NCI-H2107 (cell line): ENCODE measurements at places on chromosomes 5 and 9.

DNA sequence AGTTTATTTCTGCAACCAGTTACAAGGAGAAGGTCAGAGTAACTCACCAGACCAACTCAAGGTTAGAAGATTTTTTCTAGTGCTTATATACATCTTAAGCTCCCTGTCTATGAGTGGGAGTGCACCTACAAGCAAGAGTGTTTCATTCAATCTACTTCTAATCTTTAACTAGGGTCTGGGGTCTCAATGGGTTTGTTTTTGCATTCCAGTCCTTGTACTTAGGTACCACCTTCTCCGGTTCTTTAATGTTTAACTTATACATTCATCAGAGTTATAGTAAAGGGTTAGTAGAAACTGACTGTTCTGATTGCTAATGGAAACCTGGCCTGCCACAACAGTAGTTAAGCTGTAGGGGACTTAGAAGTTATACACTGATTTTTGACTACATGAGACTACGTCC lies 271.7 kb downstream of the HTR1A start:
- no peak for DNase-seq

GRCh38 chr5:100826133-100826532 lies 76.9 kb downstream of the ST8SIA4 start:
- DNase-seq = no peak

- no peak for DNase-seq
Observed at GRCh38 chr5:58410441-58410840, 49.4 kb downstream of the PLK2 start.

- no peak for DNase-seq
Observed at GRCh38 chr9:134877541-134877940, 3.1 kb upstream of the FCN2 start.

- no peak for DNase-seq
Observed at GRCh38 chr5:62621280-62621679, 42.7 kb downstream of the LRRC70 start.

- DNase-seq = no peak
Observed at GRCh38 chr5:59506285-59506877, 387.1 kb downstream of the PDE4D start.

DNA sequence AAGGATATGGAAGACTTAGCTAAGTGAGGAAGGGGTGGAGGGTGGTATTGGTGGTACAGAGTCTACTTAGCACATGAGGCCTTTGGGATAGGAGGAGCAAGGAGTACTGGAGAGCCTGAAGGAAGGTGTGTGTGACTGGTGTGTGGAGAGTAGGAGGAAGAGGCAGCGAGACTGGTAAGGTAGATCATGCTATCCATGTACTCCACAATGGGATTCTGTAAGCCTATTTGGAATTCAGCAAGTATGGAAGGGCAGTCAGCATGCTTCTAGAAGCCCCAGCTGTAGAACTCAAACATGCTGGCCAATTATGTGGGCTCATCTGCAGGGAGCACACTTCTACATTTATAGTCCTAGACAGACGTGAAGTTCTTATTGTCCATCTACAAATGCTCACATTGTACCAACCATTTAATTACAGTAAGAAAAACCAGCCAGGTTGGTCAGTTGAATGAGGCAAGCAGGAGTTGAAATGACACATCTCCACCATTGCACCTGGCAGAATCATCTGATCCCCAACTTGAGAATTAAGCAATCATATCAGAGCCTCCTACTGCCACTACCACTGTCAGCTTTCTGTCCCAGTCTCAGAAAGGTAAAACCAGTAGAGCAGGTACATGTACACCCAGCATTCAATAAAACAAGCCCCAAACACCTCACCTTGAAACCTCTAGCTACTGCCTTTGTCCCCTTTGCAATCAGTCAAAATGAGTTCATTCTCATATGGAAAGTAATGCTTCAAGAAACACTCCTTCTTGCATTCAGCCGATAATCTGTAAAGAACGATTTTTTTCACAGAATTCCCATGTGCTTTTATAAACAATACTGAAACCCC lies 60.9 kb upstream of the GLRX start:
- DNase-seq = no peak

DNA sequence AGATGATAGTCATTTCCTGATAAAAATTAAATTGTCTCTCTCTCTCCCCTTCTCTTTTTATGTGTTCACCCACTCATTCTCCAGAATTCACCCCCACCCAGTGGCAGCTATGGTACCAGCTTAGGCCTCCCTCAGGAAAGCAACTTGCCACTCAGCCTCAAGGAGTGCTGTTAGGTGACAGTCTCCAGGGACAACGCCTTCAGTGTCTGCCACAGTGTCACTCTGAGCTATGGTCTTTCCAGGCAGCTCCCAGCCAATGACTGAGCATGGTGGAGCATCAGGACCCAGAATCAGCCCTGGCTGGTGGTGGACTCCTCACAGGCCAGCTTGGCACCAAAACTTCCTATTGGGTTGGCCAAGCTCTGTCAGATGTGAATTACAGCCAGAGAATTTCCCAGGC lies 140.9 kb upstream of the PIK3R1 start:
- DNase-seq = no peak

DNA sequence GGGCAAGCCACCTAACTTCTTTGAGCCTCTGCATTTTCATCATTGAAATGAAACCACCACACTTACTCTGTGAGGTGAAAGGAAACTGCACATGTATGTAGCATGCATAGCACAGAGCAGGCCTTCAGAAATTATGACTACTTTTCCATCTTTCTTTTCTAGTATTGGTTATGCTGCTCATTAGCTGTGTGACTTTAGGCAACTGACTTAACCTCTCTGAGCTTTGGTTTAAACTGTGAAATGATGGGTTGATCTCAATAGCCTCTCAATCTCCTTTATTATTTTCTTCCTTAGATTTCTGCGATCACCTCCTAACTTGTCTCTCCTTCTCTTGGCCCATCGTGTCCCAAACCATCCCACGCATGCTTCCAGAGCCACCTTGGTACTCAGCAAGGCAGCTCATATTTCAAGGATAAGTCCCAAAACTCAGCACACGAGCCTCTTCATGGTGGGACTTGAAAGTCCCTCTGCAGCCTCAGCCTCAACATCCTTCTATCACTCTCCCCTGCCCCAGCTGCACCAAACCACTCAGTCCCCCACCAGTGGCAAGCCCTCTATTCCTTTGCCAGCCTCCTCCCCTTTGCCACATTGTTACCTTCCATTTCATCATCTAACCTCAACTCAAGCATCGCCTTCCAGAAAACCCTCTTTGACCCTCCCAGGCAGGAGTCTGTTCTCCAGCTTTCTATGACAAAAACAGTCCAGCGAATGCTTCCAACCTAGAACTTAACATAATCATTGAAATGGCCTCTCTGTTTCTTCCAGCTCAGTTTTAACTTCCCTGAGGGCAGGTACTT lies 60.3 kb upstream of the DNAH5 start:
- DNase-seq = peak; percentile 41

DNA sequence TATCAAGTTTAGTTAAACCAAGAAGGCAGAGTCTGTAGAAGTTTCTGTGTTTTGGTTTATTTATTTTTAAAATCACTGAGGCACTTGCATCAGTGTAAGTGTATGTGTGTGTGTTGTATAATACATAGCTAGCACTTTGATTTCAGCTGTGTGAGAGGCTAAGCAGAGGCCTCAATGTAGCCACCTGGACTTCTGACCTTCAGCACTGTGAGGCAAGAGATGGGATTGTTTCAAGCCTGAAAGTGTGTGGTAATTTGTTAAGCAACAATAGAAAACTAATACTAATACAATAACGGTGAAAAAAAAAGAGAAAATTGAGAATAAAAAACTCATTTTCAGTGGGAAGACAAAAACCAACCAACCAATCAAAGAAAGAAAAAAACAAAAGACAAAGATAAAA lies 327.3 kb downstream of the CDH18 start:
- DNase-seq = no peak

DNA sequence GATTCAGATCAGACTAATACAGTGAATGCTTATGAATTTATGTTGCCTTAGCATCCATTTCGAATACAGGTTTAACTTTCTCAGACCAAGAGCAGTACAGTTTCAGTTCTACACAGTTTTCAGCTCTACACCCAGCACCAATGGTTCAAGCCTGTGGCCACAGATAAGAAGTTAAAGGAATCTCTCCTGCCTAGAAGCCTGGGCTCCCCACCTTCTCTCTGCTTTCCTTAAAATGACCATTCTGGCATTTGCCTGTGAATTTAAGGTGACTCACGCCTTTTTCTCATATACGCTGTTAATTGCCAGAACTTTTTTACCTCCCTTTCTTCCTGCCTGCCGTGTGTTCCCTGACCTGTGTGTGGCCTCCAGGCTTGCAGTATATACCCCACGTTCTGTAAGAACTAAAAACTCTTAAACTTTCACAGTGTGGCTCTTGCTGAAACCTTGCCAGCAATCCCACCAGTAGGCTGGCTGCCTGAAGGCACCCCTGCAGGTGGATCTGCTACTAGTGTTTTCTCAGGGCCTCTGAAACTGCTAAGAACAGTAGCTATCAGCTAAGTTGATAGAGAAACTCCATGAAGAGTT lies 692.8 kb upstream of the CDH18 start:
- DNase-seq = no peak

DNA sequence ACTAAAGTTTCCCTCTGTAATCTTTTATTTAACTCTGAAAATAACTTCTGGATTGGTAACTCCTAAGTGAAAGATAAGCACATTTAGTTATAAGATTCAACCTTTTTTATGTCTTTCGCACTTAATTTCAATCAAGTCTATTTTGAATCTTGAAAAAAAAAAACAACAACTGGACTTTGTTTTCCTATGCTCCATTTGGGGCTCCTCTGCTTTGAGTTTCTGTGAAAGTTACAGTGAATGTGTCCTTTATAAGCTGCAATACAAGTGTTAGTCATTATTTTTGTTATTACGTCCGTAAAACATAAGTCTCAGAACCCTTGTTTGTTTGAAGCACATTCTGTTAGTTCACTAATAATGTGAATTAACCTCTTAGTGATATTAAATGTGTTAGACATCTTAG lies 276.8 kb downstream of the ADAMTS6 start:
- no peak for DNase-seq

DNA sequence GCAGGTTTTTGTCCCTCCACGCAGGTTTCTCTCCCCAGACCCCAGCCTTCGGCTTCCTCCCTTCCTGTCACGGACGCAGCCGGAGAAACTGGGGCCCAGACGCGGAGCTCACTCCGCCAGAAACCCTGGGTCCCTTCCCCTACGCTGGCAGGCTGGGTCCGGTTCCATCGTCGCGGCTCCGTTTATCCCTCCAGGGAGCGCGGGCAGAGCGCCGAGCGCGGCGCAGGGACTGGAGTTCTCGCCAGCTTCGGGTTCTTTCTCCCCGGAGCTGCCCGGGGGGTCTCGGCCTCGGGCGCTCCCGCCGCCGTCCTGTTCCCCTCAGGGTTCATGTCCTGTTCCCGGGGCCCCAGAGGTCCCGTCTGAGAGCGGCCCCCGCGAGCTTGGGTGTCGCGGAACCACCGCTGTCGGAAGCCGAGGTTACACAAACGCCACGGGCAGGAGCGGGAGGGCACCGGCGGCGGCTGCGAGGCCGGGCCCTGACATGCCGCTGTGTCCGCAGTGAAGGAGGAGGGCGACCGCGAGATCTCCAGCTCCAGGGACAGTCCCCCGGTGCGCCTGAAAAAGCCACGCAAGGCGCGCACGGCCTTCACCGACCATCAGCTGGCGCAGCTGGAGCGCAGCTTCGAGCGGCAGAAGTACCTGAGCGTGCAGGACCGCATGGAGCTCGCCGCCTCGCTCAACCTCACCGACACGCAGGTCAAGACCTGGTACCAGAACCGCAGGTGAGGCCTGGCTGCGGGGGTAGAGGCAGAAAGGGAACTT lies 4.6 kb downstream of the BARHL1 start:
- no peak for DNase-seq

- DNase-seq = no peak
Observed at GRCh38 chr5:78397831-78398230, 37.4 kb downstream of the SCAMP1 start.

DNA sequence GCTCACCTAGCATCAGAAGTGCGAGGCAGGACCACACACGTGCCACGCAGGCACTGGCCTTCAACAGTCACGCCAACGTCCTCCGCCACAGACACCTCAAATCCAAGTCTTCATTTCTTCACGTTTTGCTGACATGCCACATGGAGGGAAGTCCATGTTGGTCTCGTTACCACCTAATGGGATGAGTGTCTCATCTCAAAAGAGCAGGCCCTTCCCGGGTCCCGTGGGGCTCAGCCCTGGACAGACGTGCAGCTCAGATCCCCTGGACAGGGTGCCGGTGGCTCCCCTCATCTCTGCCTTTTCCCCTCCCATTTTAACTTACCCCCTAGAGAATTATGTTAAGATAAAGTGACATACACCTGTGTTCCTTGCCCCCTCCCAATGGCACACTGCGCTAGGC lies 76.8 kb downstream of the MRPL36 start:
- no peak for DNase-seq

DNA sequence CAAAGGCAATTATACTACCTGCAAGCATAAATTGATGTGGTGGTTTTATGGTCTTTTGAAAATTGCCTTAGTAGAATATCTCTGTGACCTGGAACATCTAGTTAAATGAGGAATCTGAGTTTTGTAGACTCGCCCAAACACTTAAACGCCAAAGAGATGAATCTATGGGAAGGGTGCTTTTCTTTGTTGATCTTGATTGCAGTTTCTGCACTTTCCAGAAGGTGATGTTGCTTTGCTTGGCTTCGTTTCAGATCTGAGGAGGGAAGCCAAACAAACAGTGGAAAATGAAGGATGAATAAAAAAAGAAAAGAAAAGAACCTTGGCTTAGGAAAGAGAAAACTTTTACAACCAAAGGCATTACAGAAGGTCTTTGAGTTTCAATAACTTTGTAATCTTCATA lies 1021.2 kb downstream of the NR2F1-AS1 start:
- no peak for DNase-seq
